ENCODE measurements at places on chromosomes 1 and 21.

GRCh38 chr1:10495952-10496351 is 21.2 kb downstream of the PEX14 start:
- no peak for DNase-seq

GRCh38 chr21:15731243-15731613 is 1.4 kb downstream of the USP25 start:
- no peak for DNase-seq

DNA sequence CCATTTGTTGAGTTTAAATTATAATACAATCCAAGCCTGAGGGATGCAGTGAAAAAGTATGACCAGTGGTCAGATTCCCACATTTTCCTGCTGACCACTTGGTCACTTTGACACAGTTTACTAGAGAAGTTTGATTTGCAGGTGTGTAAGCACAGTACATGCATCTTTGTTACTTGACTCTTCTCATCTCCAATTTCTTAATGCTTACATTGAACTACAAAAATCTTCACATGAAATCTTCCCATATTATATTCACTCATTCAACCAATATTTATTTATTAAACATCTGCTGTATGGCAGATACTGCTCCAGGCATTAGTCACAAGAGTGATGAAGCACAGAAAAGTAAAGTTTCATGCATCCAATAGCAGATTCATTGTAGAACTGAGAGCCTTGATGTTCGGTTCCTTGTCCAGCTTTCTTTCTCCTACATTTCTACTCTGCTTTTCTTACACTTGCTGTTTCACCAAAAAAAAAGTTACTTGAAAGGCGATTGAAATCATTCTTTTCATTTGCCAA is 211.7 kb downstream of the NFIA start:
- DNase-seq, result no peak

DNA sequence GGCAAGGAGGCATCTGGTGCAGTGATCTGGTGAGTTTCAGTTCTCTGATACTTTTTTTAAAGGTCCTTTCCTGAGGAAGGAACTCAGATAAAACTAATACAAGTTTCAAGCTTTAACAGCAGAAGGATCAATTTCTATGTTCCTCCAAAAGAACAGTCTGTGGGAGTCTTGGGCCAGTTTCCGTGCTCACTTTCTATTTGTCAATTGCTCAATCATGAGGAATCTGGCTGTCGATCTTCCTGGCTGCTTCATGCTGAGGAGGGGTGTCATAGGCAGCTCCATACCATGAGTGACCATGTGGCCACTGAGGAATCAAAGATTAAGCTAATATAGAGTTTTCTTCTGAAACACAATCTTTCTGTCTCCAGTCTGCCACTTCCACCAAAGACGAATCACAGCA is 11.4 kb upstream of the TMEM125 start:
- DNase-seq, result no peak

GRCh38 chr21:46021398-46021797 is 39.8 kb downstream of the COL6A1 start:
- DNase-seq, result no peak

GRCh38 chr1:33390542-33390941 is 40.4 kb downstream of the PHC2 start:
- no peak for DNase-seq

DNA sequence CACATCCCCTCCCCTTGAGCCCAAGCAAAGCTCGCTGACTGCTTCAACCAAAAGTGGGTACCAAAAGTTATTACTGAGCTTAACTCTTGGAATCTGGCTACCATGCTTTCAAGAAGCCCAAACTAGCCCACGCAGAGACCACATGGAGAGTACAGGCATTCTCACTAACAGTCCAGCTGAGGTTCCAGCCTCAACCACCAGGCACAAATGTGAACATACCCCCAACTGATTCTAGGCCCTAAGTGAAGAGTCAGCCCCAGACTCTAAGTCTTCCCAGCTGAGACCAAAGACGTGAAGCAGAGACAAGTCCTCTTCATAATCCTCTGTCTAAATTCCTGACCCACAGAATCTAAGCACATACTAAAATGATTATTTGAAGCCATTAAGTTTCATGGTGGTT is 36.8 kb downstream of the EVI5 start:
- DNase-seq, result no peak

- no peak for DNase-seq
These were observed 152.3 kb downstream of the DMRTA2 start for GRCh38 chr1:50270926-50271325.

DNA sequence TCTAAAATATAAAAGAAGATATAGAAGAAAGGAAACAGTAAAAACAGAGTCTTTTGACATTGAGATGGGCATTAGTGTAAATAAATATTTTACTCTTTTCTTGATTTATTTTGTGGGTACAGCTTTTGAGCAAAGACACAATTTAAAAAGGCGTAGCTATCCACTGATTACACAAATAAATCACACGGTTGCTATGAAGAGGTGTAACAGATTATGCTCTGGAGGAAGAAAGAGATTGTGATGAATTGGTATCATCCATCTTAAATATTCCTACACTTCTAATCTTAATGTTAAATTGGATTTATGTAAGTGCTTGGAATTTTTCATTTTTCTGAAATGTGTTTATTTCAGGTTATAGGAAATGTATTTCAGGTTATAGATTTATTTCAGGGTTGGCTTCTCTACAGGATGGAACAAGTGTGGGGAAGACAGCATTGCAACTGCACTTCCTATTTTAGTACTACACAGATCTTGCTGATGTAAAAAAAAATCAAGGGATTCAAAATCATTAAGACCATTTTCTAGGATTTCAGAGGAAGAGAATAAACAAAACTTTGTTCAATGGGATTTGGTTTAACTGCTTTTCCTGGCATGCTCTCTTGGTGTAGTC is 15.3 kb downstream of the XCL1 start:
- no peak for DNase-seq

GRCh38 chr1:20473894-20474293 is 12.1 kb downstream of the CAMK2N1 start:
- no peak for DNase-seq

- DNase-seq, result no peak
These were observed 244.1 kb upstream of the IRF2BP2 start for GRCh38 chr1:234853906-234854644.

- DNase-seq, result no peak
These were observed 53.1 kb upstream of the CTPS1 start for GRCh38 chr1:40926441-40926840.

- no peak for DNase-seq
These were observed 5.4 kb downstream of the PBX1 start for GRCh38 chr1:164564378-164564777.

GRCh38 chr1:1306070-1306660 is 1.6 kb downstream of the ACAP3 start:
- no peak for DNase-seq

DNA sequence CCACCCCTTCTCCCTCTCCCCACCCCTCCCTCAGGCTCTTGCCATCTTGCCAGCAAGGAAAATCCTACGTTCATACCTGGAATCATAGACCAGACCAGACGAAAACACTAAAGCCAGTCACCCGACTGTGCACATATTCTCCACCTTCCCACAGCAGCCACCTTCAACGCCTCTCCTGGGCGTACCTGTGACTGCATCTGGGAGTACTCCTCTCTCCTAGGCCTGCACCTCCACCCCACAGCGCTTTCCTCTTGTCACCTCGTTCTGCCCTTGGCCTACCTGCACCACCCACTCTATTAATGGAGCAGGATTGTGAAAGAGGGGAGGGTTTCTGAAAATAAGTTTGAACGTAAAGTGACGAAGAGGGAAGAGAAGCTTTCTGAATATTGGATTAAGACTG is 17.8 kb downstream of the PAPPA2 start:
- no peak for DNase-seq

DNA sequence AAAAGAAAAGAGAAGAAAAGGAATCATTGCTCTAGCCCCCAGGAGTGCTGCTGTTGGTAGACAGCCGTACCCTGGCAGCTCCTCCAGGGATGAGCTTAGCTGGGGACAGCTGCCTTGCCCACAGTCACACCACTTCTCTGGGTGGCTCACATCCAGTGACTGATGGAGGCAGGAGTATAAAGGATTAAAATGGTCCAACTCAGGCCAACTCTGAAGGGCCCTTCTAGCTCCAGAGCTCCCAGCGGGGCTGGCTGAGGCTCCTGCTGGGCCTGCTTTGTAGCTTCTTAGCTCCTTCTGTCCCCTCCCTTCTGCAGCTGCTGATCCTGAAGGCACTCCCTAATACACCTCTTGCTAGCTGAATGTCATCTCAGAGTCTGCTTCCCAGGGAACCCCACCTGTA is 4.4 kb downstream of the CITED4 start:
- no peak for DNase-seq

- DNase-seq, result no peak
These were observed 60.0 kb upstream of the NTPCR start for GRCh38 chr1:232890340-232890943.

DNA sequence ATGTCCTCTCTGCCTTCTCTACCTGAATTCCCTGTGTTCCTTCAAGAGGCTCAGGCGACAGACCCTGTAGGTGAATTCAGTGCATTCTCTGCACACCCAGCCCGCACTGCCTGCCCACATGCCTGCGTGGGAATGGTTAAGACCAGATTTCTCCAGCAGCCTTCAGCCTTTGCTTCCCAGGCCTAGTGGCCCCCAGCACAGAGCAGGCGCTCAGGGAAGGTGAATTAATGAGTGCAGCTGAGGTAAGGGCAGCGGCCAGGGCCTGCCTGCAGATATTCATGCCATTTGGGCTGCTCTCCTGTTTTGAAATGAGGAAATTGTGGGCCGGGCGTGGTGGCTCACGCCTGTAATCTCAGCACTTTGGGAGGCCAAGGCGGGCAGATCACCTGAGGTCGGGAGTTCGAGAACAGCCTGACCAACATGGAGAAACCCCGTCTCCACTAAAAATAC is 45.5 kb downstream of the IER5 start:
- no peak for DNase-seq

GRCh38 chr1:60458111-60458510 is 384.5 kb upstream of the C1orf87 start:
- no peak for DNase-seq

DNA sequence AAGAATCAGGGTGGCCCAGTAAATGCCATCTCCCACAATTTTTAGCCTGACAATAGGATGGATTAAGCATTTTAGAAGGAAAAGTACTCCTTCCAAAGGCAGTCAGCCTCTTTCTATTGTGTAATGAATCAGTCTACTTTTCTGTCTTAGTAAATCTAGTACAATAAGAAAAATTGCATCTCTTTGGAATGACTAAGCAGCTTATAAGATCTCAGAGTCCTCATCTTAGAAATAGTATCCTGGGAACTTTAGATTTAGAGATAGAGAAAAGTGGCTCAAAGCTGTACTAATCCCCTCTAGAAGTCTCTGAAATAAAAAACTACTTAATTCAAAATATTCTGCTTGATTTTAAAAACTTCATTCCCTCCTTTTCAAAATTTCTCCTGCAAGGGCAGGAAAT is 81.4 kb downstream of the SLC44A5 start:
- no peak for DNase-seq

Data from stimulated activated CD8-positive, alpha-beta memory T cell treated with anti-CD3 and anti-CD28 coated beads, Interleukin-7, amount 100 ng/mL, for 4 hours (primary cell).